Central memory CD8-positive, alpha-beta T cell (primary cell): ENCODE measurements at places on chromosomes 7 and 10.

GRCh38 chr7:69603351-69603750 lies 5.1 kb downstream of the AUTS2 start:
- H3K36me3 ChIP-seq: peaks cover 7% of the 10 kb centered on the region
- no peak overlapping the region for H3K4me3 ChIP-seq

- no peak overlapping the region for H3K27ac ChIP-seq
- H3K36me3 ChIP-seq: peaks cover 2% of the 10 kb centered on the region
- no peak overlapping the region for H3K4me3 ChIP-seq
- no peak for DNase-seq
- peaks cover 19% of the 10 kb centered on the region for H3K27me3 ChIP-seq
- H3K4me1 ChIP-seq: no peaks in the 10 kb centered on the region
These were observed 35.7 kb upstream of the UNC5B start for GRCh38 chr10:71176661-71177060.

DNA sequence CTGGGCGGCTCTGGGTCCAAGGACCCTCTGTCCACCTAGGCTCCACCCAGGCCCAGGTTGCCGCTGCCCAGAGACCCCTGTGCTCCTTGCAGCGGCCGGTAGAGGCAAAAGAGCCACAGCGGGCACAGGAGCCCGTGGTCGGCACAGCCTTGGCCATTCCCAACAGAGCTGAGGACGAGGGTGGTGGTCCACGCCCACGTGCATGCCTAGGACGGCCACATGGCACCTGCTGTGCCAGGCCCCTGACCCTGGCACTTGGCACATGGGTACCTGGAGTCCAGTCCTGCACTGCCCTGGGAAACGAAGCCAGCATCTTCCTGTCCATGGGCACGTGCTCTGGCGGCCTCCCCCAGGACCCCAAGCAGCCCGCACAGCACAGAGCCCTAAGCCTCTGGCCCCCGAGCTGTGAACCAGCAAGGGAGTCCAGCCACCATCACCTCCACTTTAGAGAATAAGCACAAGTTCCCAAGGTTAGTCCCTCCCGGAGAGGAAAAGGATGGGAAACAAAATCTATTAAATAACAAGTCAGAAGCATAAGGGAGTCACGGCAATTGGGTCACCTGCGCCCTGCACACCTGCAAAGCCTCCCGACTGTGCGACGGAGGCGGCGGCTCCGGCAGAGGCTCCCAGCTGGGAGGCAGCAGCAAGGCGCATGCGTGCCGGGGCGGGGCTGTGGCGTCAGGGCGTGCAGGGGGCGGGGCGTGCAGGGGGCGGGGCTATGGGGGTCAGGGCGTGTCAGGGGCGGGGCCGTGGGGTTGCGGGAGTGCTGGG lies 59.1 kb downstream of the STK32C start:
- peak; percentile 29 for DNase-seq
- H3K4me3 ChIP-seq: peak overlapping the region; percentile 61
- no peak overlapping the region for H3K27ac ChIP-seq
- peaks cover 1% of the 10 kb centered on the region for H3K36me3 ChIP-seq
- peaks cover 5% of the 10 kb centered on the region for H3K4me1 ChIP-seq

DNA sequence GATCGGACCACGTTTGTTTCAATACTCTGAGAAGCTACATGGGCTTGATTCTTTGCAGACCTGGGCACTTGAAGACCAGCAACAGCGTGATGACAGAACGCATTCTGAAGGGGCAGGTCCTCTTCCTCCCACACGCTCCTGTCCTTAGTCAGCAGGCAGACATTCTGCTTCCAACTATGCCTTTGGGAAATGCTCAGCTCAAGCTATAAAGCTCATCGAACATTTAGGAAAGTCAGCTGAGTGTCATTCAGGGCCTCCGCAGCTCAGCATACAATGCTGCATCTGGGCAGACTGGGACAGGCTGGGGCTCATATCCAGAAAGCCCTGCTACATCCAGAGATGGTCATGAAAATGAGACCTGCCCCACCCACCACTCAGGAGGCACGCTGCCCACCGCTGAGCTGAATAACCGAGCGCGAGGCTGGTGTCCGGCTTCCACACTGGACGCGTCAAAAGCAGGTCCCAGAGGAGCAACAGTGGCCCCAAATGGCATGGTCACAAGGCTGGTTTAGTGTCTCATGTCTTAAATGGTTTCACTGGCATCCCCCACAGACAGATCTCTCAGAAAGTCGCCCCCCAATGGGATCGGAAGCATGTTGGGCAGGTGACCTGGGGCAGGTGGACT lies 274.0 kb downstream of the DNAJB6 start:
- no peak overlapping the region for H3K27ac ChIP-seq
- H3K27me3 ChIP-seq: no peaks in the 10 kb centered on the region
- peaks cover 11% of the 10 kb centered on the region for H3K36me3 ChIP-seq
- no peak for DNase-seq
- peak overlapping the region; percentile 72 for H3K4me3 ChIP-seq

- no peaks in the 10 kb centered on the region for H3K36me3 ChIP-seq
- H3K4me3 ChIP-seq: no peak overlapping the region
- H3K27ac ChIP-seq: no peak overlapping the region
- H3K27me3 ChIP-seq: no peaks in the 10 kb centered on the region
These were observed 146.3 kb downstream of the MALRD1 start for GRCh38 chr10:19194866-19195265.

DNA sequence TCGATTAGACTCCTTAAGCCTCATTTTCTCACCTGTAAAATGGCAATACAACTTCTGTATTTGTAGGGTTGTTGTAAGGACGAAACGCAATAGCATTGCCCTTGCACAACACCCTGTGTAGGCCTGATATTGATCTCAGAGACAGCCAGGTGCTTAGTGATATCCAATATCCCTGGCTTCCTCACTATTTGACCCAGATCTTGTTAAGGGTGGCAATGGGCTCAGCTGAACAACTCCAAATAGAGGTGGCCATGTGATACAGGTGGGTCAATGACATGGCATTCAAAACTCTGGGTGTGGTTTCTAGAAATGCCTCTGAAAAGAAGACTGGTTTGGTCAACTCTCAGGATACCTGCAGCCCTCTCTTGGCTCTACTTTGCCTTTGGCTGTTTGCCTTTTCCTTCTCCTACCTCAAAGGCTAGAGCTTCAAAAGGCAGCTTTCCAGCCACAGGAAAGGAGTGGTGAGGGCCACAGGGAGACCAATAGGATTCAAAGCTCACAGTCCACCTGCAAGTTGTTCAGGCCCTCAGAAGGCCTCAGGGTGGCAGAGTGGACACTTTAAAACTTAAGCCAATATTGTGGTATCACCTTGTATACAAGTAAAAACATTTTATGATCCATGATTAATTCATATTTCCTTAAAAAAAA lies 14.9 kb upstream of the GATAD1 start:
- no peak overlapping the region for H3K27ac ChIP-seq
- DNase-seq: no peak
- peaks cover 10% of the 10 kb centered on the region for H3K27me3 ChIP-seq
- no peaks in the 10 kb centered on the region for H3K4me1 ChIP-seq
- no peaks in the 10 kb centered on the region for H3K36me3 ChIP-seq

DNA sequence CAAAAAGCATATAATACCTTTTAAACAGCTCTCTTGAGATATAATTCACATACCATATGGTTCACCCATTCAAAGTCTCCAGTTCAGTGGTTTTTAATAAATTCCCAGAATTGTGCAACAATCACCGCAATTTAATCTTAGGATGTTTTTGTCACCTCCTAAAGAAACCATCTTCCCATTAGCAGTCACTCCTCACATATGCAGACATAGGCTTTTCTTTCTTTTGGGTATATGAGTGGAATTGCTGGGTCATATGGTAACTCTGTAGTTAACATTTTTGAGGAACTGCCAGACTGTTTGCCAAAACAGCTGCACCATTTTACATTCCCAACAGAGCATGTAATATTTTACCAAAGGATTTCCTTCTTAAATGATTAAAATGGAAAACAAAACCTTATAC lies 57.0 kb downstream of the CC2D2B start:
- no peaks in the 10 kb centered on the region for H3K27me3 ChIP-seq
- DNase-seq: no peak
- no peak overlapping the region for H3K4me3 ChIP-seq
- H3K4me1 ChIP-seq: peaks cover 9% of the 10 kb centered on the region
- H3K36me3 ChIP-seq: no peaks in the 10 kb centered on the region

DNA sequence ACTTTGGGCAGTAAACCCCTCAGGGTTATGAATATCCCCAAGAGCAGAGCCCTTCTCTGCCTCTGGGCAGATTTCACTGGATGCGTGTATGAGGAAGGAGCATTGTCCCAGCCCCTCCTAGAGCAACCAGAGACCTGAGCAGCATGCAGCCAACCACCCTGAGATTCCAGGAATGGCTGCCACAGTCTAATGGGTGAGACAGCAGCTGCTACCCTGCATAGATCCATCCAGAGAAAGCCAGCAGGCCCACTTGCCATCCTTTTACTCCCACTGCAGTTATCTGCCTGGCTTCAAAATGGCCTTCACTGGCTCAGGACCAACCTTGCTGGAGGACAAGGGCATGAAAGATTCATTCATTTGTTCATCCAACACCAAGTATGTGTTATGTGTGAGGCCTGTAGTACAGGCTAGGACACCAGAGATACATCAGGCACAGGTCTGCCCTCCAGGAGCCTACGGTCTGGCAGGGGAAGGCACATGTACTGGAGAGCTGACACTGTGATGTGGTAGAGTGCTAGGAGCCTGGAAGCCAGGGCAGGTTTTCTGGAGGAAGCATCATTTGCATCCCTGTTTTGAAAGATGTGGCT lies 26.2 kb upstream of the C10orf105 start:
- H3K27ac ChIP-seq: peak overlapping the region; percentile 88
- no peak for DNase-seq
- no peaks in the 10 kb centered on the region for H3K27me3 ChIP-seq
- peaks cover 96% of the 10 kb centered on the region for H3K4me1 ChIP-seq
- peak overlapping the region; percentile 71 for H3K4me3 ChIP-seq

DNA sequence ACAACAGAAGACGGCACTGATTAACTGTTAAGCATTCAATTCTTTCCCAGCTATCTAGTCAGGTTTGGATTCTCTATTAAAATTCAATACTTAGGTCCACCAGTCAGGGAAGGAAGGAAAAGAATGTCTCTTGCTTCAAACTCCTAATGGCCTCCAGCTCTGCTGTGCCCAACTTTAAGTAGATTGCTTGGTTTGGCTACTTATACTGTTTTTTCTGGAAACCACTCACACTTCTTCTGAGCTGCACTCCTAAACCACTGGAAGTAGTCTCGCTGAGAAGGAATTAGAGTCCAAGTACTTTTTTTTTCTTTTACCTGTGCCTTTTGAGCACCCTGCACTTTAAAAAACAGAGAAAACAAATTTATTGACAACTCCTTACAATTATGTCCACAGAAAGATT lies 26.7 kb upstream of the COL1A2 start:
- H3K27me3 ChIP-seq: no peaks in the 10 kb centered on the region
- no peak for DNase-seq
- H3K4me3 ChIP-seq: no peak overlapping the region
- no peaks in the 10 kb centered on the region for H3K36me3 ChIP-seq
- no peak overlapping the region for H3K27ac ChIP-seq
- H3K4me1 ChIP-seq: no peaks in the 10 kb centered on the region

GRCh38 chr7:98250789-98251188 lies 1.2 kb downstream of the TECPR1 start:
- H3K27me3 ChIP-seq: no peaks in the 10 kb centered on the region
- H3K4me3 ChIP-seq: peak overlapping the region; percentile 97
- peaks cover 55% of the 10 kb centered on the region for H3K4me1 ChIP-seq
- peaks cover 25% of the 10 kb centered on the region for H3K36me3 ChIP-seq

DNA sequence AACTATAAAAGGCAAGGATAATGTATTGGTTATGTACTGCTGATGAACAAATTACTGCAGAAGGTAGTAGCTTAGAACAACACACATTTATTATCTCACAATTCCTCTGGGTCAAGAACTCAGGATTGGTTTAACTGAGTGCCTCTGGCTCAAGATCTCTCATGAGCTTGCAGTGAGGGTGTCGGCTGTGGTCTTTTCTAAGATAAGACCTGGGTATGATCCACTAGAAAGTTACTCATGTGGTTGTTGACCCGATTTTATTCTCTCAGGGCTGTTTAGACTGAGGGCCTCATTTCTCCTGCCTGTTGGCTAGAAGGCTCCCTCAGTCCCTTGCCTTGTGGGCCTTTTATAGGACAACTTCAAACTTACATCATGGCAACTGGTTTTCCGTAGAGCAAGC lies 86.7 kb downstream of the VWDE start:
- H3K4me1 ChIP-seq: no peaks in the 10 kb centered on the region
- no peaks in the 10 kb centered on the region for H3K36me3 ChIP-seq
- DNase-seq: no peak
- H3K4me3 ChIP-seq: no peak overlapping the region

- H3K4me1 ChIP-seq: peaks cover 10% of the 10 kb centered on the region
- H3K36me3 ChIP-seq: no peaks in the 10 kb centered on the region
- DNase-seq: no peak
- H3K27me3 ChIP-seq: peaks cover 31% of the 10 kb centered on the region
These were observed 52.3 kb upstream of the PTPN12 start for GRCh38 chr7:77484785-77485184.

- no peaks in the 10 kb centered on the region for H3K36me3 ChIP-seq
- no peak overlapping the region for H3K4me3 ChIP-seq
- no peak for DNase-seq
- peaks cover 19% of the 10 kb centered on the region for H3K27me3 ChIP-seq
- H3K27ac ChIP-seq: no peak overlapping the region
These were observed 204.5 kb upstream of the CXCL12 start for GRCh38 chr10:44589181-44589943.

DNA sequence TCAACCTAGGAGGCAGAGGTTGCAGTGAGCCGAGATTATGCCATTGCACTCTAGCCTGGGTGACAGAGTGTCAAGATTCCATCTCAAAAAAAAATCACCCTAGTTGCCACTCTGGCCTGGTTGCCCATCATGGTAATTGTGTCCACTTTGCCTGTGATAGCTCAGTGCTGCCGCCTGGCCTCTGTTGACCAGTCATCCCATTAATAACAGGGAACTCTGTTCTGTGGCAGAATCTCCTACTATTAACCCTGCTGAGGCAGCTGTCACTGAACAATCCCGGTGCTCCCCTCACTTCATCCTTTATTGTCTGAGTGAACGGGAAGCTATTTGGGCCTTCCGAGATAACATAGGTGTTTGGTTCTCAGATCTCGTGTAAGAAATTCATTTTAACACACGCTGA lies 14.6 kb downstream of the ZNF3 start:
- H3K27me3 ChIP-seq: no peaks in the 10 kb centered on the region
- DNase-seq: no peak
- H3K4me1 ChIP-seq: no peaks in the 10 kb centered on the region
- H3K4me3 ChIP-seq: no peak overlapping the region

GRCh38 chr10:33277135-33277536 lies 57.3 kb downstream of the NRP1 start:
- H3K4me3 ChIP-seq: no peak overlapping the region
- H3K27ac ChIP-seq: no peak overlapping the region
- no peak for DNase-seq
- H3K27me3 ChIP-seq: peaks cover 51% of the 10 kb centered on the region
- H3K4me1 ChIP-seq: no peaks in the 10 kb centered on the region
